ENCODE measurements at places on chromosomes 2 and 18.

- ATAC-seq = no peak
Observed at GRCh38 chr2:47501374-47502200, 98.6 kb downstream of the MSH2 start.

DNA sequence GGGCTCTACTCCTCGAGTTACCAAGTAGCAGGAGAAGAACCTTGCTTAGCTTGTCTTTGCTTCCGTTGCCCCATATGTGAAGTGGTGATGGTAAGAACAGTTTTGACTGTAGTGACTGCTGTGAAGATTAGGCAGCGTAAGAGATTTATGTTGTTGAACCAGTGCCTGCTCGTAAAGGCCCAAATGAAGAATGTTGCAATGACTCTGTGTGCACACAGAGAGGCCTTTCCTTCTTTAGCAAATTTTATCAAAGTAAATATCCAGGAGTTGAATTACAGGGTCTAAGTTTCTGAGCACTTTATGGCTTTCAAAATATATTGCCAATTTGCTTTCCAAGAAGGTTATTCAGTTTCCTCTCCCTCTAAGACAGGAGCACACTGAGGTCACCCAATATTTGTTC lies 14.5 kb downstream of the NTSR2 start:
- no peak for ATAC-seq

DNA sequence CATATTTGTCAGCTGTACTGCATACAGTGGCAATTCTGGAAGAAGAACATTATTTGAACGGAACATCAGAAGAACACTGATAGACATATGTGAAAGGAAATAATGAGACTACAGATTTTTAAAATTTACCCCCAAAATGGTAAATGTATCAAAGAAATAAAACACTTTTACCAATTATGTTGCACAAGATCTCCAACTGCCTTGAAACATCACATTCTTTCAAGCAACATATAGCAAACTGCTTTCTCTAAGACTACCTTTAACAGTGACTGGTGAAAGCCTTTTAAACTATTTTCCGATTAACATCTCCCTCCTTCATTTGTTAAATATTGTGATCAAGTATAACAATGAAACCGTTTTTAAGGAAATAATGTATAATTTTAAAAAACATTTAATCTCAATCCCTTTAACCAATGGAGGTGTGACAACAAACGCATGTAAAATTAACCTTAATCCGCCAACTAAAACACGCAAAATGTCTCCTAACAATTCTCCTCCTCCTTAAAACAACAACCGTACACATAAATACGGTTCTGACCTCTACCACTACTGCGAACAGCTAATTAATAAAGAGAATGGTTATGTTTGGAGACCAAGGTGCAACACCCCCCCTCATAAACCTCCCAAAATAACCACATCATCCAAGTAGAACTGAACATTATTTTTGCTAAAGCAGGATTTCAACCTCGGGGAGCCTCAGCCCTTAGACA lies 2.4 kb downstream of the FBXO11 start:
- no peak for ATAC-seq

GRCh38 chr2:28630341-28630740 lies 121.3 kb upstream of the PPP1CB start:
- ATAC-seq = no peak

DNA sequence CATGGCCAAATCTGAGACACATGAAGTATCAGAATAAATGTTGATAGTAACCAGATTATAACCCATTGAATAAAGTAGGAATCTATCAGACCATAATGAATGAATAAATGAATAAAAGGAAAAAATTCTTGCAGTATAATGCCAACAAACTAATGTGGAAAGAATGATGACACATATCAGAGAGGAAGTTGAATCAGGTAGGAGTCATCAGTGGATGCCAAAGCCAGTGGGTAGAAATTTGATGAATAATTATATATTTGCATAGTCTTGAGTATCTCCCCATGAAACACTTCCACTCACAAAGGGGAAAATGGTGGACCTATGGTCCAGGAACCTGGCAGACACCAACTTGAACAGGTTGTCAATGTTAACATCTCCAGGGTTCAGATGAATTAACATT lies 68.6 kb downstream of the GALNT3 start:
- ATAC-seq = no peak

DNA sequence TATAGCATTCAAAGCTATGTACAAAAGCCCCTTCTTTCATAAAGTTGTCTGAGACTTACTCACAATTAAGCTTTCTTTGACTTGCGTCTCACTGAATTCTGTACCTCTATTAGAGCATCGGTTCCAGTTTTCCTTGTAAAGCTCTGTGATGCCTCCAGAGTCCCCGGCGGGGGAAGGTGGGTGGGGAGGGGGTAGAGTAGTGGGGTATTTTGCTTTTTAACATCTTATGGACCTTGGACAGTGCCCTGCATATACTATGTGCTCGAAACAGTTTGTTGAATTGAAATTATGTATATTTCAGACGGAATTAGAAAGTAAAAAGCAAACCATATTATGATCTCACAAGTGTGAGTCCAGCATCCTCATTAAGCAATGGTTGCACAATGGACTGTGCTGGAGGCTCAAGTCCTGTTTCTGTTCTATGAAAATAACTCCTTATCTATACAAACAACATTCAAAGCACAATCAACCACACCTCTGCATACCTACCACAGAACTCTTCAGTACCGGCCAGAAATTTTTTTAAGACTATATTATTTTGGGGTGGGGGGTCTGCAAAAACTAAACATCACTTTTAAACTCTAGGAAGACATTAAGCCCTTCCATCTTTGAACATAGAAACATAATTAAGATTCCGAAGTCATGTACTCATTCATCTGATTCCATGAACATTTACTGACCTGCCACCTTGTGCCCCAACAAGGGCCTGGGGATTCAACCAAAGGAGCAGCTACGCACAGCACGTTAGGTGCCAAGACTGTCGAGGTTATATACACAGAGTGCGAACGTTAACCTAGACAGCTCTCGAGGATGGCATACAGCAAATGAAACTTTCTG lies 908 bp downstream of the STAT1 start:
- no peak for ATAC-seq

DNA sequence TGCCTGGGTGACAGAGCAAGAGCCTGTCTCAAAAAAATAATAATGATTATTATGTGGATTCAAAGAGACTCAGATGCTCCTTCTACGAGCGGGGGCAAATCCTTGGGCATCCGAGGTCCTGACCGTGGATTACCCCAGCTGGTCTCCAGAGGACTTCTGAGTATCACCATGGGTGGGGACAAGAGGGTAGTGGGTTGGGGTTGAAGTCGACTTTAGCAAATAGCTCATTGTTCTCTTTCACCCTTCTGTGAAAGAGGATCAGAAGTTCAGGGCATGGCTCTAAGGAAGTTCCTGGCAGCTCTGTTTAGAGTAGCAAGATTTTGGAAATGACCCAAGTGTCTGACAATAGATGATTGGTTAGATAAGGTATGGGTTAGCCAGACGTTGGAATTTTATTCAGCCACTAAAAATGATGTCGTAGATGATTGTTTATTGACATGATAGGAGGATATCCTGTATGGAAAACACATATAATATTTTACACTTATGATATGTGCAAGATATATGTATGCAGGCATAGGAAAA lies 59.0 kb upstream of the SPRED2 start:
- ATAC-seq = no peak

DNA sequence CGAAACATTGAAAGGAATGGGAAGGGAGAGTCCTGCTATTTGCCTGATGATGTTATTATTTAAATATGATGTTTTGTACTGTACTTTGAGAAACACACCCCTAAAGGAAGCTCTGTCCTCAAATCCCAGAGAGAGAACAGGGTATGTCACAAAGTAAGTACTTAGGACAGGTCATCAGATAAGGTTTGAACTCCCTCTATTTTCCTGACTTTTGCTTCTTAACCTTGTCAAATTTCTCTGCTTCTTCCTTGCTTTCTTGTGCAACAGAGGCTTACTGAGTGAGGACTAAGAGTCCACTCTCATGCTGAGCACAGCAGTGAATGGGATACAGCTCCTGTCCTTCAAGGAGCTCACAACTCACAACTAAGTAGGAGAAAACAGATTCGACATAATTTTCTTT lies 3.7 kb downstream of the DGUOK start:
- ATAC-seq = no peak

DNA sequence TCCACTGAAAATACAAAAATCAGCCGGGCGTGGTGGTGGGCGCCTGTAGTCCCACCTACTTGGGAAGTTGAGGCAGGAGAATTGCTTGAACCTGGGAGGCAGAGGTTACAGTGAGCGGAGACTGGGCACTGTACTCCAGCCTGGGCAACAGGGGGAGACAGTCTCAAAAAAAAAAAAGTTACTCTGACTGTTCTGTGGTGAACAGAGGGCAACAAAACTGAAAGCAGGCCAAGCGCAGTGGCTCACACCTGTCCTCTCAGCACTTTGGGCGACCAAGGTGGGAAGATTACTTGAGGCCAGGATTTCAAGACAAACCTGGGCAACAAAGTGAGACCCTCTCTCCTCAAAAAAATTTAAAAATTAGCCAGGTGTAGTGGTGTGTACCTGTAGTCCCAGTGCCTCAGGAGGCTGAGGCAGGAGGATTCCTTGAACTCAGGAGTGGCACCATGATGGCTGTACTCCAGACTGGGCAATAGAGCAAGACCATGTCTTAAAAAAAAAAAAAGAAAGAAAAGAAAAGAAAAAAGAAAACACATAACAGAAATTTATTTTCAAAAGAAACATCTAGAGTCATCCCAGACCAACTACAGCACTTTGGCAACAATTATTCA lies 13.6 kb upstream of the RTN4 start:
- no peak for ATAC-seq

DNA sequence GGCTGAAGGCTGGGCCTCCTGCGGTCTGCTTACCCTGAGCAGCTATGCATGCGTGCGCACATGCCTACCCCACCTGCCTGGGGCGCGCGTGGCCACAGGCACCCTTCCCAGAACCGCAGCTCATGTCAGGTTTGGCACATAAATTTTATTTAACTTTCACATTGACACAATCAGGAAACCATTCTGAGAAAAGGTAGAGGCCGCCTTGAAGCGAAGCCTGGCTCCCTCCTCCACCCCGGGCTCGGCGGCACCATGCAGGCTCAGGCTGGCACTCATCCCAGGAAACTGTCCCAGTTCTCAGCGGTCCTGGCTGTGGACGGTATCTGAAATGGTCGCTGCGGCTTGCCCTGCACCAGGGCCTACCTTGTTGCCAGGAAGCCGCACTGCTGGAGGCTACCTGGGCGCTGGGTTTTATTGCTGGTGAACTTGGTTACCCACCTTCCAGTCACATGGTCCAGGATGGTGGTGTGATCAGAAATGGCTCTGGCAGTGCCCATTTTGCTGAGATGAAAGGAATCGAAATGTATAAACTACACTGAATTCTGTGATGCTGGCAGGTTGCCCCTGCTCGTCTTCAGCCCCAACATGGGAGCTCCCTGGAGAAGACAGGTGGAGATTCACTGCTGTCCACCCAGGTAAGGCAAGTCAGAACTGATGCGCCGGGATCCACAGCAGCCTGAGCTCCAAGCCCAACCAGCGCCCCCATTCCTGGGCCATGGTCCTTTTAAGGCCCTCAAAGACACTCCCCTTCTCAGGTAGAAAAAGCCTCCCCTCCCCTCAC lies 25.5 kb downstream of the CHST10 start:
- ATAC-seq = no peak

DNA sequence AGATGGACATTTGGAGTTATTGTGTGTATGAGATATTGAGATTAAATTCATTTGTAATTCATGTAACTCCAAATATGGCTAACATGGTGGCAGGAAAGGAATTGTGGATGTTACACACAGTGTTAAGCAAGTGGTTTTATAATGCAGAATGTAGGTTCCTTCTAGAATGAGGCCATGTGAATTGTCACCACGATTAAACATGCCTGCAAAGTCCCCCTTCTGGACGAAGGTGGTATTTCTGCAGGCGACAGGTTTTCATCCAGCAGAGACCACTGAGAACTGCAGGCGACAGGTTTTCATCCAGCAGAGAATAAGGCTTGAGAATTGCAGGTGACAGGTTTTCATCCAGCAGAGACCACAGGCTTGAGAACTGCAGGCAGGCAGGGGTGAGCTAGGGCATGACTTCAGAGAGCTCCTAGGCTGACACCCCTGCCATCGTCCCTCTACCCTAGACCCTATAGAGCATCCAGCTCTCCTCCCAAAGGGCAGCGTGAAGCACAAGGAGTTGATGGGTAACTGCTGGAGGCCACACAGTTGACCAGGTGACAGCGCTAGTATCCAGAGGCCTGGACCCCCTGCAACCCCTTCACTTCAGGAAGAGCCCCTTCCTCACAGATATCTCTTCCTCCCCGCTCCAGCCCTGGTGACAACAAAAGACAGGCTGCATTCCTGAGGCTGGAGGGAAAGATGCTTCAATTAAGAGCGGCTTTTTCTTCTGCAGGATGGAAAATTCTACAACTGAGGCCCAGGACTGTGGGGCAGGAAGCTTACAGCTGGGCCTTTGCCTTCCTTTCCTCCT lies 175.8 kb downstream of the LOXHD1 start:
- peak; percentile 81 for ATAC-seq

GRCh38 chr2:233021771-233022170 lies 8.7 kb upstream of the NGEF start:
- no peak for ATAC-seq

DNA sequence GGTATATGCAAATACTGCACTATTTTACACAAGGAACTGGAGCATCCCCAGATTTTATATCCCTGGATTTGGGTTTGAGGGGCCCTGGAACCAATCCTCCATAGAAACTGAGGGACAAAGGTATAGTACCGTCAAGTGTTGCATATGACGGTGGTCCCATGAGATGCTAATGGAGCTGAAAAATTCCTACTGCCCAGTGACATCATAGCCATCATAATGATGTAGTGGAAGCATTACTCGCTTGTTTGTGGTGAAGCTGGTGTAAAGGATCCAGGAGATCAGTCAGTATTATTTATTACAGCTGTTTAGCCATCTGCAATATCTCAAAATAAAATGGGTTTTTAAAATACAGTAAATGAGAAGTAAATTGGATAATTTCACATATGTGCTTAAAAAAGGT lies 496.6 kb upstream of the HS6ST1 start:
- ATAC-seq = no peak

GRCh38 chr18:13388586-13389490 lies 170.3 kb downstream of the LDLRAD4 start:
- peak; percentile 51 for ATAC-seq

- no peak for ATAC-seq
Observed at GRCh38 chr2:54054271-54054670, 61.1 kb upstream of the ACYP2 start.

DNA sequence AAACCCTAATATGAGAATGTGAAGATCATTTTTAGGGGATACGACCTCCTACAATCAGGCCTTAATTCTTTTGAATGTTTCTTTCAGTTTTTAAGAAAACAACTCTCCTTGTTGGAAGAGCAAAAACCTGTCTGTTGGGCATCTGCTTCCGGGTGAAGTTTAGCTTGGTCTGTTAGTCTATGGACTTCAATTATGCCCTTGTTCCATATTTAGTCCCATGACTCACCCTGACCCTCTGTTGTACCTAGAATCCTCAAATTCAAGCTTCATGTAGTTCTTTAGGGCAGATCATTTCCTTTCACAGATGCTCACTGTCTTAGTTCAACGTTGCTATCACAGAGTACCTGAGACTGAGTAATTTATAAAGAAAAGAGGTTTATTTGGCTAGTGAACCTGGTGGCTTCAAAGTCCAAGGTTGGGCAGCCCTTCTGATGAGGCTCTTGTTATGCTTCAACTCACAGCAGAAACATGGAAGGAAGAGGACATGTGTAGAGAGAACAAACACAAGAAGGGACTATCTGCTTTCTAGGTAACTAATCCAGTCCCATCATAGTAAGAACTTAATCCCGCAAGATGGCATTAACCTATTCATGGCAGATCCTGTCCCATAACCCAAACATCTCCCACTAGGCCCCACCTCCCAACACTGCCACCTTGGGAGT lies 82.5 kb upstream of the SERPINE2 start:
- no peak for ATAC-seq

GRCh38 chr2:85531589-85531988 lies 7.4 kb upstream of the MAT2A start:
- no peak for ATAC-seq

- ATAC-seq = no peak
Observed at GRCh38 chr2:654896-655295, 22.3 kb downstream of the TMEM18 start.

All from motor neuron (in vitro differentiated cells).